ENCODE measurements at places on chromosomes 7 and 10.

DNA sequence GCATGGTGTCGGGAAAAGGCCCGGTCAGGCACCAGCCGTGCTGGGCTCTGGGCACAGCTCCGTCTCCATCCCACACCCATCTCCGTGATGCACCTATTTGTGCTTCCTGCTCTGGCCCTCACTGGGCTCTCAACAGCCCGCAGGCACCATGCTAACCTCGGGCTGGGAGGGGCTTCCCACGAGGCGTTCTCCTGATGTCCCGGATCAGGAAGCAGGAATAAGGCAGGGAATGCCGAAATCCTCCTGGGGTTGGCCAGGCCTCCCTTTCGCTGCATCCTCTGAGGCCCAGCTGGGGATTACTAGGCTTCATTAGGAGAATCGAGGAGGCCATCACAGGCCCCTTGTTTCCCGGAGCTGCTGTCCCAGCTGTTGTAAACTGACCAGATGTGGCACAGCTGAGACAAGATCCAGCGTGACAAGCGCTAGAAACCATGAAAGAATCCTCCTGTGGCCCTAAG is 72.0 kb downstream of the FAM53B start:
- H3K27ac ChIP-seq: peak overlapping the region; percentile 69
- peaks cover 99% of the 10 kb centered on the region for H3K4me1 ChIP-seq
- H3K4me3 ChIP-seq: no peak overlapping the region
- peaks cover 54% of the 10 kb centered on the region for H3K36me3 ChIP-seq

DNA sequence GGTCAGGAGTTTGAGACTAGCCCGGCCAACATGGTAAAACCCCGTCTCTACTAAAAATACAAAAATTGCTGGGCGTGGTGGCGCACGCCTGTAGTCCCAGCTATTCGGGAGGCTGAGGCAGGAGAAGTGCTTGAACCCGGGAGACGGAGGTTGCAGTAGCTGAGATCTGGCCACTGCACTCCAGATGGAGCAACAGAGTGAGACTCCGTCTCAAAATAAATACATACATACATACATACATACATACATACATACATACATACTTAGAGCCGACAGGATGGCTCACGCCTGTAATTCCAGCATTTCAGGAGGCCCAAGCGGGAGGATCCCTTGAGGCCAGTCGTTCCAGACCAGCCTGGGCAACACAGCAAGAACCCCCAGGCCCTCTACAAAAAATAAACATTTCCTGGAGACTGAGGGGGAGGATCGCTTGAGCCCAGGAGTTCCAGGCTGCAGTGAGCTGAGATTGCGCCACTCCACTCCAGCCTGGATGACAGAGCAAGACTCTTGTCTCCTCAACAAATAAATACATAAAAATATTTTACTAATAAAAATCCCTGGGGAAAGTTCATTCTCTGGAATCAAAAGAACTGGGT is 90.9 kb upstream of the TNRC18 start:
- H3K27me3 ChIP-seq: no peaks in the 10 kb centered on the region
- peak overlapping the region; percentile 99 for H3K27ac ChIP-seq
- no peaks in the 10 kb centered on the region for H3K36me3 ChIP-seq
- peaks cover 15% of the 10 kb centered on the region for H3K4me1 ChIP-seq

DNA sequence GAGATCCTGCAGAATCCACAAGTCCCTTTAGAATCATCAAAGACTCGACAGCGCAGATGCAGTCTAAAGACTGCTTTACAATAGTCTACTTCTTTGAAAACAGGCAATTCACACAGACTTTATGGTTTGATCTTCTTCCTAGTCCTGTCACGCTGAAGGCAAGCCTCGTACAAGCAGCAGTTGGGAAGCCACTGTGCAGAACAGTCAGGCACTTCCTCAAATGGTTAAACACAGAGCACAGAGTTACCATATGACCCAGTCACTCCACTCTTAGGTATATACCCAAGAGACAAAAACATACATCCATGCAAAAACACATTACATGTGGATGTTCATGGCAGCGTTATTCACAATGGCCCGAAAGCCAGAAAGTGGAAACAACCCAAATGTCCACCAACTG is 41.4 kb downstream of the LRRC20 start:
- H3K4me1 ChIP-seq: no peaks in the 10 kb centered on the region
- H3K27me3 ChIP-seq: no peaks in the 10 kb centered on the region
- DNase-seq: no peak
- H3K27ac ChIP-seq: no peak overlapping the region
- H3K4me3 ChIP-seq: no peak overlapping the region

GRCh38 chr10:71256661-71257318 is 44.4 kb downstream of the UNC5B start:
- peaks cover 14% of the 10 kb centered on the region for H3K4me1 ChIP-seq
- no peak overlapping the region for H3K27ac ChIP-seq
- DNase-seq: no peak
- H3K36me3 ChIP-seq: no peaks in the 10 kb centered on the region
- H3K4me3 ChIP-seq: no peak overlapping the region
- H3K27me3 ChIP-seq: no peaks in the 10 kb centered on the region

- H3K36me3 ChIP-seq: no peaks in the 10 kb centered on the region
- H3K4me3 ChIP-seq: no peak overlapping the region
- no peak for DNase-seq
- H3K27me3 ChIP-seq: no peaks in the 10 kb centered on the region
Observed at GRCh38 chr10:86306628-86307278, 59.8 kb downstream of the GRID1 start.

GRCh38 chr7:88910516-88910915 is 115.0 kb upstream of the TEX47 start:
- no peak overlapping the region for H3K27ac ChIP-seq
- no peaks in the 10 kb centered on the region for H3K4me1 ChIP-seq
- H3K27me3 ChIP-seq: no peaks in the 10 kb centered on the region
- H3K4me3 ChIP-seq: no peak overlapping the region

GRCh38 chr7:41297166-41297565 is 405.7 kb downstream of the INHBA start:
- no peaks in the 10 kb centered on the region for H3K27me3 ChIP-seq
- no peaks in the 10 kb centered on the region for H3K4me1 ChIP-seq
- H3K36me3 ChIP-seq: no peaks in the 10 kb centered on the region
- DNase-seq: no peak

DNA sequence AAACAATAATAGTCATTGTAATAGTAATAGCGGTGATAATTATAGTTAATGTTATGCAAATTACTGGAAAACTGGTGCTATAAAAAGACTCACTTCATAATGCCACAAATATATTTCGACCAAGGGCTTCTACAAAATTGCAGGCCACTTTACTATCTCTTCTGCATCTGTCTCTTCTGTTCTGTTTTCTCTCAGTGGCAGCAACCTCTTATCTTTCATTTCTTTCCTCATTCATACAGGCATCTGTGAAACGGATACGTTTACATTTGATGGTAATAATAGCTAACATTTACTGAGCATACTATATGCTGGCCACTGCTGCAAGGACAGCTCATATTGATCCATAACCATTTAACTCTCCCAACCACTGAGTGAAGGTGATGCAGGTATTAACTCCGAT is 537.4 kb upstream of the PFKP start:
- H3K36me3 ChIP-seq: no peaks in the 10 kb centered on the region
- DNase-seq: no peak
- H3K4me3 ChIP-seq: no peak overlapping the region

DNA sequence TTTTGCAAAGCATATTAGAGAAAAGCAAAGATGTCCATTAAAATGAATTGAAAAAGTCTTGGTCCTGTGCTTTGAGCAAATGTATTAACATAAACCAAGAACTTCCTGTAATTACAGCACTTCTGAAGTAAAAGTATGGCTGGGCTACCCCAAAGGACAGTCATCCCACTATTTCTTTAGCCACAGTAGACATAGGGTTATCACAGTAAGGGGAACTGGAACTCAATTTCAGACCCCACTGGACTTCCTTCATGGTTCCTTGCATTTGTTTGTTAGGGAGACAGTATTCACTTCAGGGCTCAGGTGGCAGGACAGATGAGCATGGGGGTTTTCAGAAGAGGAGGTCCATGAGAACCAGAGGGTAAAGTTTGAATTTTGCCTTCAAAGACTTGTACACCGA is 203.1 kb upstream of the PDE1C start:
- DNase-seq: no peak
- no peaks in the 10 kb centered on the region for H3K4me1 ChIP-seq
- no peak overlapping the region for H3K4me3 ChIP-seq
- no peaks in the 10 kb centered on the region for H3K27me3 ChIP-seq
- H3K27ac ChIP-seq: no peak overlapping the region
- H3K36me3 ChIP-seq: no peaks in the 10 kb centered on the region

GRCh38 chr7:2070151-2070763 is 162.5 kb downstream of the MAD1L1 start:
- no peak overlapping the region for H3K27ac ChIP-seq
- H3K36me3 ChIP-seq: peaks cover 7% of the 10 kb centered on the region
- H3K4me3 ChIP-seq: no peak overlapping the region
- H3K4me1 ChIP-seq: peaks cover 62% of the 10 kb centered on the region
- DNase-seq: no peak

GRCh38 chr10:132096863-132097478 is 31.2 kb downstream of the JAKMIP3 start:
- no peak for DNase-seq
- H3K4me3 ChIP-seq: no peak overlapping the region
- no peaks in the 10 kb centered on the region for H3K36me3 ChIP-seq
- H3K27me3 ChIP-seq: peaks cover 2% of the 10 kb centered on the region
- no peak overlapping the region for H3K27ac ChIP-seq
- no peaks in the 10 kb centered on the region for H3K4me1 ChIP-seq

- no peaks in the 10 kb centered on the region for H3K27me3 ChIP-seq
- H3K36me3 ChIP-seq: no peaks in the 10 kb centered on the region
- H3K4me1 ChIP-seq: no peaks in the 10 kb centered on the region
- no peak for DNase-seq
- no peak overlapping the region for H3K4me3 ChIP-seq
- H3K27ac ChIP-seq: no peak overlapping the region
Observed at GRCh38 chr10:123942114-123942861, 50.7 kb upstream of the CPXM2 start.

- no peak overlapping the region for H3K27ac ChIP-seq
- H3K36me3 ChIP-seq: no peaks in the 10 kb centered on the region
- no peaks in the 10 kb centered on the region for H3K27me3 ChIP-seq
- DNase-seq: no peak
Observed at GRCh38 chr10:30559180-30559579, 70.4 kb downstream of the LYZL2 start.

GRCh38 chr7:77684030-77684429 is 12.2 kb upstream of the RSBN1L start:
- no peak for DNase-seq
- no peak overlapping the region for H3K4me3 ChIP-seq
- H3K27me3 ChIP-seq: no peaks in the 10 kb centered on the region
- H3K4me1 ChIP-seq: peaks cover 3% of the 10 kb centered on the region
- no peak overlapping the region for H3K27ac ChIP-seq
- peaks cover 5% of the 10 kb centered on the region for H3K36me3 ChIP-seq

GRCh38 chr7:110010359-110010758 is 1080.6 kb upstream of the LRRN3 start:
- no peaks in the 10 kb centered on the region for H3K4me1 ChIP-seq
- no peak for DNase-seq
- H3K36me3 ChIP-seq: no peaks in the 10 kb centered on the region

- DNase-seq: peak; percentile 26
- peaks cover 4% of the 10 kb centered on the region for H3K4me1 ChIP-seq
- H3K36me3 ChIP-seq: peaks cover 16% of the 10 kb centered on the region
- H3K27me3 ChIP-seq: no peaks in the 10 kb centered on the region
- H3K27ac ChIP-seq: no peak overlapping the region
Observed at GRCh38 chr7:102390697-102391484, 5.3 kb upstream of the PRKRIP1 start.

Data from thymus (tissue), 14 donors.